ENCODE measurements at places on chromosomes 16 and 17.

GRCh38 chr16:57156351-57156703, 29.5 kb downstream of the PSME3IP1 start:
- DNase-seq, result no peak

- no peak for DNase-seq
Observed at GRCh38 chr17:48565022-48565554, 13.1 kb downstream of the HOXB4 start.

- DNase-seq, result no peak
Observed at GRCh38 chr16:81817296-81817695, 38.2 kb downstream of the PLCG2 start.

GRCh38 chr16:27025581-27025980, 41.1 kb upstream of the C16orf82 start:
- no peak for DNase-seq

DNA sequence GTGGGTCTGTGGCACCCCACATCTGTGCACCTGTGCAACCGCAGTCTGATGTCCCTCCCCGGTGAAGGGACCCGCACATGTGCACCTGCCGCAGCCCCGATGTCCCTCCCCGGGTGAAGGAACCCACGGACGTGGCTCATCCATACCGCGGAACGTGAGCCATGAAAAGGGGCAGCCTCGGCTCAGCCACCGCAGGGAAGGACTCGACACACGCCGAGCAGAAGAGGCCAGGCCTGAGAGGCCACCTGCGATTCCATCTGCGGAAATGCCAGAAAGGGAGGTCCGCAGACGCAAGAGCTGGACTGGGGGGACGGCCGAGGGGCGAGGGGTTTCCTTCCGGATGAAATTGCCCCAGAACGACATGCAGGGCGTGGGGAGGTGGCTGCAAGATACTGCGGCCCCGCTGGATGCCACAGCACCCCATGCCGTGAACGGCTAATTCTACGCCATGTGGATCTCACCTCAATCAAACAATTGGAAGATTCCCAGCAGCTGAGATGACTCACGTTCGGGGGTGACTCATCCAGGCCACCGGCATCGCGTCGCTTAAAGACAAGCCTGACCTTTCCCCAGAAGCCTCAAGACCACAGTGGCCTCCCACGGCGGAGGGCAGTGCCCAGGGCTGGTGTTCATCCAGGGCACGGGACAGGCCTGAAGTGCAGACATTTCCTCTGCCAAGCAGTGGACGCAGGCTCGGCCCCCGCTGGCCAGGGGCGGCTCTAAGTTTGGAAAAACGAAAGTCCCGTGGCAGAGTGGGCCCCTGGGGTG, 21.0 kb downstream of the SOX8 start:
- peak; percentile 44 for DNase-seq

DNA sequence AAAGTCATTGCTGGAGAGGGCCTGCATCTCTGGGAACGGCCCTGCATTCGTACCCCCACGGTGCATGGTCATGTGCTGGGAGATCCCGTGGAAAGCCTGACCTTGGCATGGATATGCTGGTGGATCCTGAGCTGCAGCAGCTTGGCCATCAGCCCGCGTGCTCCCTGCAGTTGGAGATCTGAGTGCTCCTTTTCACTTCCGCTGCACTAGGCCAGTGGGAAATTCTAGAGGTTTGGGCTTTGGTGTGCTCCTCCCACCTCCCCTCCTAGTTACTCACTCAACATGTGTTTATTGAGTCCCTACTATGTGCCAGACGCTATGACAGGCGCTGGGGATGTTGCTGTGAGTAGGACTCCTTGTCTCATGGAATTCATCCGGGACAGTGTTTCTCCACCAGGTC, 91.1 kb downstream of the RGS9 start:
- DNase-seq, result no peak

DNA sequence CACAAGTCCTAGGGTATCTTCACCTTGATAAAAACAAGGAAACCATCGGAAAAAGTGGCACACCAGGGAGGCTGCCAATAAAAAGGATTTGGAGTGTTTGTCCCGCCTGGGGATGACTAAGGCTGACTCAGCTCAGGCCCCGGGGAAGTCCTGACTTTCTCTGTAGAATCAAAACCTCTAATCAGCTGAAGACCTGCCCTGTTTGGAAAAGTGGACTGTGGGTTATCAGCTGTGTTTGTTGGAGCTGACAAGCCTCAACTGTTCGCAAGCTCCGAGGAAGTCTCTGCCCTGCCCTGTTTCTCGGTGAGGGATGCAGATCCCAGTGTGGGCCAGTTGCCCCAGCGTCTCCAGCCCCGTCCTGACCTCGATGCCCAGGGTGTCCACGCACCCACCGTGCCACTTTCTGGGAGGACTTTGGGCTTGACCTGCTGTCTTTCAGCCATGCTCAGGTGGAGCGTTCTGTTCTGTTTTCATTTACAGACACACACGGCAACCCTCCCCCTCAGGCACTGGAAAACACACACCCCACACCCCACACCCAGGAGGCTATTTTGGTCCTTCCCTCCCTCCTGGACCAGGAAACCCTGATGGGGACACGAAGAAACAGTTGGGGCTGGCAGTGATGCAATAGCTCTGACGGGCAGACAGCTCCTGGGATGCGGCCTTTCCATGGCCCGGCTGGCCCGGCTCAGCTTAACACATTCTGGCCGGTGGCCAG, 27.6 kb upstream of the PITPNA start:
- DNase-seq, result peak; percentile 67

GRCh38 chr17:66531851-66532295, 229.5 kb downstream of the PRKCA start:
- no peak for DNase-seq

DNA sequence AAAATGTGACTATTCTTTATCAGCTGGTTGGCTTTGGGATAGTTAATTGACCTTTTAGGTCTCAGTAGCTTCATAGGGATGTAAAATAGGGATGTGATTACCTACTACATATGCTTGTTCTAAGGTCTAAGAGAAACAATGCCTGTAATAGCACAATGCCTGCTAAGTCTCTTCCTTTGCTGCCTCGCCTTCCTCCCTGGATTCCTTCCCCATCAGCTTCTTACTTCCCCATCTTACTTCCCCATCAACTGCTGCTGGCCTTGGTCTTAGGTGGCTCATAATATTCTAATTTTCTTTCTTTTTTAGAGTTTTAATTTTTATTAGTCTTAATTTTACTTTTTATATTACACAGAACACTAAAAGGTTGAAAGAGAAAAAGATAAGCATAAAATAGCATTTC, 59.2 kb upstream of the GOT2 start:
- no peak for DNase-seq

GRCh38 chr17:73481676-73482075, 162.6 kb downstream of the SDK2 start:
- no peak for DNase-seq

GRCh38 chr17:681738-682529, 32.7 kb downstream of the VPS53 start:
- DNase-seq, result no peak

Measured in SW 1271 (cell line).